ENCODE measurements at places on chromosomes 1 and 21.

- H3K27ac ChIP-seq, result no peak overlapping the region
- no peaks in the 10 kb centered on the region for H3K27me3 ChIP-seq
- H3K4me3 ChIP-seq, result no peak overlapping the region
- no peak for DNase-seq
Observed at GRCh38 chr1:50880373-50880772, 79.7 kb downstream of the FAF1 start.

DNA sequence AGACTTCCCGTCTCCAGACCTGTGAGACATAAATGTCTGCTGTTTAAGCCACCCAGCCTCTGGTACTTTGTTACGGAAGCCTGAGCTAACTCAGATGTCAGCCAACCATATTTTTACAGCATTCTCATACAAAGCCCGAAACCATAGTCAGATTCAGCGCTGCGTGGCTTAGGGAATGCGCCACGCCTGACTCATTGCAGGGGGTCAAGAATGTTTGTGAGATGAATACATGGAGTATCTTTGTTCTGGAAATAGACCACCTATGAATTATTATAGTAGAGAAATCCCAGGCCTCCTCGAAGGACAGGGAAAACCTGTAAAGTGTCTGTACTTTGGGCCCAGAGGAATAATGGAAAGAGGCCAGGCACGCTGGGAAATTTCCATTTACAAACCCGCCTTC, 434.8 kb downstream of the CAMTA1 start:
- no peaks in the 10 kb centered on the region for H3K4me1 ChIP-seq
- DNase-seq, result no peak
- no peak overlapping the region for H3K4me3 ChIP-seq
- H3K36me3 ChIP-seq, result no peaks in the 10 kb centered on the region
- no peak overlapping the region for H3K27ac ChIP-seq

DNA sequence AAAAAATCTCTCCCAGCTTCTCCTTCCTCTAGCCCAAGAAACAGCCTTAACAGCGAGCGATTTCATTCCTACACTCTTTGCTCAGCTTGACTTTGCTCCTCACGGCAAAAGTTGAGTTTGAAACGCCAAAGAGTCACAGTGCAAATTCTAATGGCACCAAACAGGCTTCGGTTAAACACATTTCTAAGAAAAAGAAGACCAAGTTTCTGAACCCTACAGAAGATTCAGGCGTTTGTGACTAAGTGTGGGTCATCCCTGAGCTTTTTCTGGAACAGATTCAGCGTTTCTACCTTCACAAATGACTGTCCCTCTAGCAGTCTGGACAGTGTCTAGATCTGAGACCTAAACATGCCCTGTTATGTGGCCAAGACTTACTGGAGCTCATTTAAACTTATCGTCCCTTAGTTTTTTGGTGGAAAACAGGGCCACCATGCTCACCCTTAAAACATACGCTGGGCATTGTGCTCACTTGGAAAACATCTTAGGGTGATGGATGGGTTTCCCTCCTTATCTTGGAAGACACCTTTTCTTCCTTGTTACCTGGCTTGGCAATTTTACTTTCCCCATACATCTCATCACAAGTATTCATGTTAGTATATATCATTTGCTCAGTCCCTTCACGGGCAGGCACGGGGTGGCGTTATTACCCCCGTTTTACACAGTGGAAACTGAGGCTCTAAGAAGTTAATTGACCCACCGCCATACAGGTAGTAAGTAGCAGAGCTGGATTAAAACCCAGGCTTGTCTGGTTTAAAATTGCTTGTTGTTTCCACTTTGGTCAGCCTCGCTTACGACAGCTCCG, 1.0 kb downstream of the C1orf198 start:
- no peaks in the 10 kb centered on the region for H3K27me3 ChIP-seq
- H3K36me3 ChIP-seq, result no peaks in the 10 kb centered on the region
- peak overlapping the region; percentile 98 for H3K4me3 ChIP-seq
- peak overlapping the region; percentile 22 for H3K27ac ChIP-seq
- peaks cover 67% of the 10 kb centered on the region for H3K4me1 ChIP-seq

GRCh38 chr1:54500107-54500431, 48.0 kb upstream of the ACOT11 start:
- DNase-seq, result no peak
- peaks cover 20% of the 10 kb centered on the region for H3K27me3 ChIP-seq
- no peaks in the 10 kb centered on the region for H3K36me3 ChIP-seq
- H3K4me1 ChIP-seq, result peaks cover 13% of the 10 kb centered on the region

- no peak for DNase-seq
- no peaks in the 10 kb centered on the region for H3K36me3 ChIP-seq
- peaks cover 94% of the 10 kb centered on the region for H3K4me1 ChIP-seq
- no peak overlapping the region for H3K4me3 ChIP-seq
- no peak overlapping the region for H3K27ac ChIP-seq
Observed at GRCh38 chr1:226661271-226661670, 77.8 kb downstream of the ITPKB start.

- peaks cover 8% of the 10 kb centered on the region for H3K4me1 ChIP-seq
- H3K36me3 ChIP-seq, result no peaks in the 10 kb centered on the region
- H3K4me3 ChIP-seq, result no peak overlapping the region
- DNase-seq, result peak; percentile 47
Observed at GRCh38 chr1:20199403-20199802, 13.1 kb upstream of the PLA2G2C start.

DNA sequence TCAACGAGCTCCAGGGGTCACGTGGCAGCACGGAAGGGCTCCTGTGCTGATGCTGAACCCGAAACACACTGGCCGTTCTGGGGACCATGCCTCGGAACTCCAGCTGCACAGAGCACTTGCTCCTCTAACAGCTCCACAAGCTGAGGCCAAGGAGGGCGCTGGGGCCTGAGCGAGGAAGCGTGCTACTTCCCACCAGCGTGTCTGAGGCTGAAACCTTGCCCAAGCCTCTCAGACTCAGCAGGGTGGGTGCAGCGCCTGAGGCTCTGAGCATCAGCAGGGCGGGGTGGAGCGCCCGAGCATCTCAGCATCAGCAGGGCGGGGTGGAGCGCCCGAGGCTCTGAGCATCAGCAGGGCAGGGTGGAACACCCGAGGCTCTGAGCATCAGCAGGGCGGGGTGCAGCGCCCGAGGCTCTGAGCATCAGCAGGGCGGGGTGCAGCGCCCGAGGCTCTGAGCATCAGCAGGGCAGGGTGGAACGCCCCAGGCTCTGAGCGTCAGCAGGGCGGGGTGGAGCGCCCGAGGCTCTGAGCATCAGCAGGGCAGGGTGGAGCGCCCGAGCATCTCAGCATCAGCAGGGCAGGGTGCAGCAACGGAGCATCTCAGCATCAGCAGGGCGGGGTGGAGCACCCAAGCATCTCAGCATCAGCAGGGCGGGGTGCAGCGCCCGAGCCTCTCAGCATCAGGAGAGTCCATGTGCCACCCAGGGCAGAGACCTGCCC, 9.6 kb downstream of the WRAP73 start:
- no peaks in the 10 kb centered on the region for H3K27me3 ChIP-seq
- H3K4me1 ChIP-seq, result no peaks in the 10 kb centered on the region
- no peak overlapping the region for H3K27ac ChIP-seq
- peaks cover 92% of the 10 kb centered on the region for H3K36me3 ChIP-seq

DNA sequence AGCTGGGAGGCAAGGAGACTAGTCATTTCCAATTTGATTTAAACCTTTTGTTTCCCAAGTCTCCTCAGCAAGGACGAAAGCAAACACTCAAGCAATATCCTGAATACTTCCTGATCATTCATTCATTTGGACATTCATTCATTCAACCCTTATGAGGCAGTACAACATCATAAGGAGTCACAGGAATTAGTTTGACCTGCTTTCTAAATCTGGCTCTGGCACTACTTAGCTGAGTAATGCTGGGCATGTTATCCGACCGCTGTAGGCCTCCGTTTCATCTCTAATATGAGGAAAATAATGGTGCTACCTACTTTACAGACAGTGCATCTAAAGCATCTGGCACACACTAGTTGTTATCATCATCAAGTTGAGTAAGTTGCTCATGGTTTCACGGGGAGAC, 11.7 kb downstream of the FAM78B start:
- no peaks in the 10 kb centered on the region for H3K36me3 ChIP-seq
- H3K27ac ChIP-seq, result no peak overlapping the region
- no peak overlapping the region for H3K4me3 ChIP-seq
- H3K4me1 ChIP-seq, result no peaks in the 10 kb centered on the region

- peaks cover 5% of the 10 kb centered on the region for H3K36me3 ChIP-seq
- no peak overlapping the region for H3K4me3 ChIP-seq
- DNase-seq, result no peak
- H3K27ac ChIP-seq, result no peak overlapping the region
- no peaks in the 10 kb centered on the region for H3K4me1 ChIP-seq
- H3K27me3 ChIP-seq, result no peaks in the 10 kb centered on the region
Observed at GRCh38 chr1:116927049-116927798, 17.5 kb downstream of the PTGFRN start.

DNA sequence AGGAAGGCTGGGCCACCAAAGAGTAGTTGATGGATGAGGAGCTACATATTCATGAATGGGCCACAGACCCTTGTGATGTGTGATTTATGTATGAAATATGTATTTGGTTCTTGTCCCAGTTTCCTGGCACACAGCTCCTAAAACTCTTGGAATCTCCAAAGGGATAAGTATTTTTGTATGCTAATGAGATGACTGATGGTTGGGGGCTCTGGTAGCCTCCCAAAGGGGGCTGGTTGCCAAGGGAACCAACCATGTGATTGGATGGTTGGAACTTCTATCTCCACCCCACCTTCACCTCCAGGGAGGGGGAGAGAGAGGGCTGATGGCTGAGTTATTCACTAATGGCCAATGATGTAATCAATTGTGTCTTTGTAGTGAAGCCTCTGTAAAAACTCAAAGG, 77.1 kb downstream of the ZNF281 start:
- no peaks in the 10 kb centered on the region for H3K27me3 ChIP-seq
- no peaks in the 10 kb centered on the region for H3K36me3 ChIP-seq
- H3K4me1 ChIP-seq, result peaks cover 4% of the 10 kb centered on the region
- no peak for DNase-seq
- no peak overlapping the region for H3K4me3 ChIP-seq

- no peak overlapping the region for H3K27ac ChIP-seq
- no peaks in the 10 kb centered on the region for H3K36me3 ChIP-seq
- H3K4me3 ChIP-seq, result no peak overlapping the region
- no peak for DNase-seq
- H3K4me1 ChIP-seq, result no peaks in the 10 kb centered on the region
Observed at GRCh38 chr1:104468282-104468681, 718.6 kb downstream of the AMY1C start.

GRCh38 chr1:218823291-218823900, 350.3 kb upstream of the LYPLAL1 start:
- no peak overlapping the region for H3K4me3 ChIP-seq
- H3K36me3 ChIP-seq, result no peaks in the 10 kb centered on the region
- H3K27me3 ChIP-seq, result no peaks in the 10 kb centered on the region
- no peaks in the 10 kb centered on the region for H3K4me1 ChIP-seq
- no peak overlapping the region for H3K27ac ChIP-seq

Data from stomach (tissue), 19 donors.